Umbilical cord (tissue), 2 donors: ENCODE measurements at places on chromosomes 7 and 10. TPM values are rescaled to one million over a fixed set of nuclear protein-coding genes. Genes with fewer than 3 reads are reported as not detected.

The C10orf67 gene
- 7.7 TPM for total RNA-seq

The PCLO gene
- 6.7 TPM for total RNA-seq

The HYAL4 gene
- total RNA-seq, result 2.6 TPM

The VTI1A gene
- 21.9 TPM for total RNA-seq

The LRRC4 gene
- 2.6 TPM for total RNA-seq

The GPRIN2 gene
- 9.6 TPM for total RNA-seq

The ACHE gene
- total RNA-seq, result not detected

The BCAP29 gene
- total RNA-seq, result 50.6 TPM

The ARHGEF5 gene
- 5.3 TPM for total RNA-seq

The MBL2 gene
- 1.2 TPM for total RNA-seq

The GIMAP7 gene
- total RNA-seq, result 0.48 TPM

The TMEM270 gene
- total RNA-seq, result not detected

The LRRD1 gene
- 4.1 TPM for total RNA-seq
